PC-9 (cell line): ENCODE measurements at places on chromosomes 2 and 18. TPM values are rescaled to one million over a fixed set of nuclear protein-coding genes. Genes with fewer than 3 reads are reported as not detected.

- DNase-seq = no peak
Observed at GRCh38 chr18:40949114-40949950, 1005.7 kb upstream of the PIK3C3 start.

DNA sequence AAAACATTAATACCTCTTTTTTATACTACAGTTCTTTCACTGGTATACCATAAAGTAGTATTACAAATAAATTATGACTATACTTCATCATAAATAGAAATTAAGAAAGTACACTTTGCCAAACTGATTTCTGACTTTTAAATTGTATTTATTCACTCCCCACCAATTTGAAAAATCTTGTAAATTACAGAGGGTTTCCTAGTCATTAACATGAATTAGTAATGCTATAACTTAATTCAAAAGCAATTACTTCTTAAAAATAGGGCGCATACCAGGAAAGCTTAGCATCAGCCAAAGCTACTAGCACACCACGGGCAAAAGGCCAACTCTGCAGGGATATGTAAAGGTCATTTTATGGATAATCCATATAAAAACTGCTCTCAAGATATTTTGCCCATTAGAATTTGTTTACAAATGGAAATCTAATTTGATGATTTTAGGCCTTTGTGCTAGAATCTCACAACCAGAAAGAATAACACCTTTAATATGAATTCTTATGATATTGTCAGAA is 142.3 kb downstream of the PIGN start:
- no peak for DNase-seq

DNA sequence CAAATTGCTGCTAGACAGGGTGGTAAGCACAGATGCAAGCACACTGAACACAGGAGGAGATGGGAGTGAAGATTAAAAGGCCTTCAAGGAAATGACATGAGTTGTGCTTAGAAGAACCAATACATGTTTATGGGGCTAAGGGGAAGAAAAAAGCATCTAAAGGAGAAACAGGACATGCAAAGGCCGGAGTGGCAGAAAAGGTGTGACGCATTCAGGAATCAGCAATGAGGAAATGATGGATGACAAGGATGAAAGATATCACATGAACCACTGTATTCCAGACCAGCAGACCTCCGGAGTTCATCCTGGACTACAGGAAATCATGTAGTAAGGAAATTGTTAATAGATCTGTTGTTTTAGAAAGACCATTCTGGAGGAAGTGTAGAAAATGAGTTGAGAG is 42.8 kb downstream of the PPP4R1 start:
- no peak for DNase-seq

DNA sequence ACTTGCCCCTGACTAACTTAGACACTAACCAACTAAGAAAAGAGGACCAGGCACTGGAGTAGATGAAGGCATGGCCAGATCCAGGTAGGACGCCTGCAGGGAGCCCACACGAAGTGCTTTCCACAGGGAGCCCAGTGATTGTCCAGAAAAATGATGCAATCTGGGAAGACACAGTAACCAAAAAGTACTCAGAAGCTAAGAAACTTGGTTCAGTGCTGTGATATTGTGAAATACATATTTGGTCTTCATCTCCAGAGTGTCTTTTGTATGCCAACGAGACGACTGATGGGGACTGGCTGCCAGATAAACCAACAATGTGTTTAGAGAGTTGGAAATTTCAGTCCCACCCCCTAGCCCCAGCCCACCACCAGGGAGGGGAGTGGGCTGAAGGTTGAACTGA is 135.0 kb downstream of the SP3 start:
- no peak for DNase-seq

- no peak for DNase-seq
Observed at GRCh38 chr18:38481576-38481975, 916.0 kb upstream of the CELF4 start.

DNA sequence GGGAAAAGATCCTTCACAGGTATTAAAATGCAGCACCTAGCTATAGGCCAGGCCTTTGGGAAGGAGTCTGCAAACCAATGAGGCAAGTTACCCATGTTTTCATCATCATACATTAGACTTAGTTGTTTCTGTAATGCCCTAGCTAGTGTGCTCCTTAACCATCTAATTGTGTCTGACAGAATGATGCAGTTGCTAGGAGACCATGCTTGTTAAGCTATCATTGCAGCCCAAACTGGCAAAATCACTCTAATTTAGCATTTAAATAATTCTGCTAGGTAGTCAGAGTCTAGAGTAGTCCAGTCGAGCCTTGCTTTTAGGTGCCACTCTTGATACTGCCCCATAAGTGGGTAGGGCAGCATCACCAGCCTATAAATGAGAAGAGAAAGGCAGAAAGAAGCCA is 34.9 kb downstream of the GAD1 start:
- DNase-seq = no peak

DNA sequence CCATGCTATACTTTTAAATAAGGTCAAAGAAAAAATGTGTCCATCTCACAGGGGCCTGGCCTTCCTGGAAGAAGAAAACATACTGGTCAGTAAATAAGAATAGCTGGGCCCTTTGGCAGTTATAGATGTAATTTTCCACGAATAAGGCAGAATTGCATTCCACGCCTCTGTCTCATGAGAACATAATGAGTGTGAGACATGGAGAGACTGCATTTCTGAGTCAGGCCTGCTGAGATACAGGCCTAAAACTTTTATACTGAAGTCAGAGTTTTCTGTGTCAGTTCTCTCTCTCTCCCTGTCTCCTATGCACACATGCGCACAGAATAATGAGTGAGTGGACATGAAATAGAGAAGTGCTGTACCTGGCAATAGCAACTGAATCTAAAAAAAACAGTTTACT is 20.4 kb upstream of the IL1R1 start:
- DNase-seq = no peak

The NFATC1 gene
- total RNA-seq = 2.6 and 2.9 TPM in 2 replicates

The TYW5 gene
- 6.4 and 7.2 TPM in 2 replicates for total RNA-seq

The SOCS6 gene
- total RNA-seq = 20.9 and 21.0 TPM in 2 replicates

The ASB1 gene
- 56.7 and 64.6 TPM in 2 replicates for total RNA-seq
